GM10248 (cell line): ENCODE measurements at places on chromosomes 6 and 20.

DNA sequence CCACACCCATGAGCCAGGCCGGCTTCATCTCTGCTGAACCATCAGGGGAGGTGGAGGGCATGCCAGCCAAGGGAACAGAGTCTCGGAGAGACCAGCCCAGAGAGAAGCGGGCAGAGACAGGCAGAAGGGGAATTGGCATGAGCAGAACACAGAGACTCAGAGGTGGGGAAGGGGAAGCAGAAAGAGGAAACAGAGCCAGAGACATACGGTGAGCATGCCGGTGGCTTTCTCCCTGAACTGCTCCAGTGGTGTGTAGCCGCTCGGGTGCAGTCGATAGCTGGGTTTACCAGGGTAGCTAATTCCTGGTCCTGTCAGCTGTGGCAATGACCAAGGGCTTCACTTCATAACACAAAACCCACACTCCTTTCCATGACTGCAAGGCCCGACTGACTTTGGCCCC is 83.6 kb upstream of the CCDC167 start:
- no peak for DNase-seq

DNA sequence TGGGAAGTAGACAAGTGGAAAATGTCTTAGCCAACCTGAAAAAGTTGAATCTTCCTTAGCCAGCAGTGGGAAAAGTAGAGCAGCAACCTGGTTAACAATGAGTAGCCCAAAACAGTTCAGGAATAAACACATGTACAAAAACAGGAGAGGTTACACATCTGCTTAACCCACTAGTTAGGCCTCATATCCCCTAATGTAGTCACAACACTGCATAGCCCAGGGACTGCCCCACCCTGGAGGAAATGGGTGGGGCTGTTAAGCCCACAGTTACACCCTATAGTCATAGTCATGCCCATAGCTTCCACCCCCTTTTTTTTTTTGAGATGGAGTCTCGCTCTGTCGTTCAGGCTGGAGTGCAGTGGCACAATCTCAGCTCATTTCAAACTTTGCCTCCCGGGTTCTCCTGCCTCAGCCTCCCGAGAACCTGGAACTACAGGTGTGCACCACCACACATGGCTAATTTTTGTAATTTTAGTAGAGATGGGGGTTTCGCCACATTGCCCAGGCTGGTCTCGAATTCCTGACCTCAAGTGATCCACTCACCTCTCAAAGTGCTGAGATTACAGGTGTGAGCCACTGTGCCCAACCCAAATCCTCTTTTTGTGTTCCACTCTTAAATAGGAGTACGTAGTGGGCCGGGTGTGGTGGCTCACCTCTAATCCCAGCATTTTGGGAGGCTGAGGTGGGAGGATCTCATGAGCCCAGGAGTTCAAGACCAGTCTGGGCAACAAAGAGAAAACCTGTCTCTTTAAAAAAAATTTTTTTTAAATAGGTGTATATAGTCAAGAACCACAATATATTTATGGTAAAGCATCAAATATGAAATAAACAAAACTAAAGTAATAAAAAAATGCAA is 24.5 kb downstream of the ILRUN start:
- DNase-seq, result peak; percentile 82

DNA sequence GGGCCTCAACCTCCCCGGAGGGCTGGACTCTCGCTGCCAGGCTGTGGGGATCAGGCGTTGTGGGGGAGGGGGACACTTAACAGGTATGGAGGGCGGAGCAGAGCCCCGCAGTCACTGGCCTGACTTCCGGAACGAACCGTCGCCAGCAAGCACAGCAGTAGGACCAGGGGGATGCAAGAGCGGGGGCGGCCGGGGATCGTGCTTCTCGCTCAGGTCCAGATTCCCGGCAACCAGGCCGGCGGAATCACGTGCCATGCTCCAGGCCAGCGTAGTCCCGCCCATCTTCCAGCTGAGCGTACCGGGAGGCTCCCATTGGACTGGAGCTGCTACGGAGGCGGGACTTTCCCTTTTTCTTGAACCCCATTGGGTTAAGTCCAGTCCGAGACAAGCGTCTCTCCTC is 10.0 kb upstream of the POU5F1 start:
- DNase-seq, result peak; percentile 67

GRCh38 chr6:30508890-30509736 is 19.8 kb downstream of the HLA-E start:
- DNase-seq, result peak; percentile 50

GRCh38 chr20:36469973-36470372 is 71.3 kb upstream of the MYL9 start:
- no peak for DNase-seq

GRCh38 chr6:36724514-36725390 is 27.1 kb downstream of the RAB44 start:
- DNase-seq, result peak; percentile 71

- DNase-seq, result no peak
Observed at GRCh38 chr20:52948491-52948890, 23.7 kb upstream of the TSHZ2 start.
